Fibroblast of mammary gland (primary cell): ENCODE measurements at places on chromosomes 11 and 22.

- no peak for DNase-seq
Measured at GRCh38 chr11:38282718-38283117, 1684.7 kb upstream of the RAG2 start.

- DNase-seq = no peak
Measured at GRCh38 chr22:46444390-46444854, 93.0 kb downstream of the CELSR1 start.

- DNase-seq = no peak
Measured at GRCh38 chr11:44625759-44626523, 60.5 kb downstream of the CD82 start.

GRCh38 chr11:5698281-5698680 is 8.7 kb downstream of the TRIM22 start:
- no peak for DNase-seq

- no peak for DNase-seq
Measured at GRCh38 chr11:88169471-88169870, 5.8 kb downstream of the RAB38 start.

- DNase-seq = peak; percentile 70
Measured at GRCh38 chr22:39592081-39593065, 21.8 kb downstream of the CACNA1I start.

DNA sequence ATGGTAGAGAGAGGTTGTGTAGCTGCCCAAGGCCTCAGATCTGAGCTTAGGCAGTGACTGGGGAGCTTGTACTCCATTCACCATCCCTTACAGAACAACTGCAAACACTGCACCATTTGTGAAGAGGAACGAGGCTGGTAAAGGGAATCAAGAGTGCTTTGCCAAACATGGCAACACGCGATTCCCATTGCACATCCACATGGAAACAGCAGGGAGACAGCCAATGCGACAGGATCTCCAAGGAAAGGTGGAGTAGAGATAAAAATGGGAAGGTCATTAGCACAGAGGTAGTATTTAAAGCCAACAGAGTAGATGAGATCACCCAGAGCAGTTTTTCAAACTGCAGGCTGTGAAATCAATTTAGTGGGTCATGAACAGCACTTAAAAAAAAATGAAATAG is 42.0 kb downstream of the TCF20 start:
- DNase-seq = no peak

DNA sequence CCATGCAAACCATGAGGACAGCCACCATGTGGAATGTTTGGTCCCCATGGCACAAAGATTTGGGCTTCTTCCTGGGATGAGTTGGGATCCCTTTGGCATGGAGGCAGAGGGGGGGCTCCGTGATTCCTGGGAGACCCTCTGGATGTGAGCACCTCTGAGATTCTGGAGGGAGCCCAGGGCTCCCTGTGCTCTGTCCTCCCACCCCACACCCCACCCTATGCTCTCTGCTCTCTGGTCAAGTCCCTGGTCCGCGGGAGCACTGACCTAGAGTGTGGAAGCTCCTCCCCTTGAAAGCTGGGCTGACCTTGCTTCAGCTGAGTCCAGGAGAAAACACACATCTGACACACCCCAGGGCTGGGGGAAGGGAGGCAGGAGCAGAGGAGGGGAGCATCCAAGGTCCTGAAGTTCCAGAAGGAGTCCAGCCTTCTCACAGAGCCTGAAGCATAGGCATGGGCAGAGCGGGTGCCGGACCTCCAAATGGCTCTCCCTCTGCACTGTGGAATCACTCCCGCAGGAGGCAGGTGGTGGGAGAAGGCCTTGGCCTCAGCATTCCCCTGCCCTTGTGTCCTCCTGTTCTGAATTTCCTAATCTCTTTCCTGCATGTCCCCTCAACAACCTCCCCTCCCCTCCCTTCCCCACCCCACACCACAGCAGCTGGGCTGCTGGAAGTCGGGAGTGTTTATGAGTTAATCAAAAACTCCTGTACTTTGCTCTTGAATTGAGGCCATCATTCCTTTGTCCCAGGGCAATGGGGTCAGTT is 25.7 kb upstream of the OAF start:
- DNase-seq = peak; percentile 81

- no peak for DNase-seq
Measured at GRCh38 chr11:55714982-55715888, 53.2 kb downstream of the OR4C6 start.

DNA sequence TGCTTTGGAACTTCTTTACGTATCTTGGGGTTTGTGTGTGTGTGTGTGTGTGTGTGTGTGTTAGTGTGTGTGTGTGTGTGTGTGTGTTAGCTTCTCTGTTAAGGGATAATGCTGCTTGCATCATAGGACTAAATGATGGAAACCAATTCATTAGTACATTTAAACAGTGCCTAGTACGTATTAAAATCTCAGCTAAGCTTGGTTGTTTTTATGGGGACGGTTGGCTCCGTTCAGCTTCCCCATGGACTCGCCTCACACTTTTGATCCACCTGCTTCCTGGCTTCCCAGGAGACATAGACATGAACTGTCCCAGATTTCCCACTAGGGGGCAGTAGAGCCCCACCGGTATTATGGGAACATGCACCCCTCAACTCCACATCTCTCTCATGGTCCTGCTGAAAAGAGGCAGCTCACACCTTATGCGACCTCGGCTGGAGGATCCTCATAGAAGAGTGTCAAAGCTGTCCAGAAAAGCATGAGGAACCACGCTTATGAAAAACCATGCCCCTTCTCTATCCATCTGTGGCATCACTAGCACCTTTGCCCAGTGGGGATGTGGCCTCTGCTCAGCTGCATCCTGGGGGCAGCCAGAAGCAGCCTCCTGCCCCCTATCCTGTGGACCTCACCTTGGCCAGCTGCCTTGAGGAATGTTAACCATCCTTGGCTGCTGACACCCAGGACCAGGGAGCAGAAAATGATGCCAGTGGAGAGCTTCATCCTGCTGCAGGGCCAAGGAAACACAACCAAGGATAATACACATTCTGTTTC is 9.7 kb upstream of the SAAL1 start:
- DNase-seq = peak; percentile 56

DNA sequence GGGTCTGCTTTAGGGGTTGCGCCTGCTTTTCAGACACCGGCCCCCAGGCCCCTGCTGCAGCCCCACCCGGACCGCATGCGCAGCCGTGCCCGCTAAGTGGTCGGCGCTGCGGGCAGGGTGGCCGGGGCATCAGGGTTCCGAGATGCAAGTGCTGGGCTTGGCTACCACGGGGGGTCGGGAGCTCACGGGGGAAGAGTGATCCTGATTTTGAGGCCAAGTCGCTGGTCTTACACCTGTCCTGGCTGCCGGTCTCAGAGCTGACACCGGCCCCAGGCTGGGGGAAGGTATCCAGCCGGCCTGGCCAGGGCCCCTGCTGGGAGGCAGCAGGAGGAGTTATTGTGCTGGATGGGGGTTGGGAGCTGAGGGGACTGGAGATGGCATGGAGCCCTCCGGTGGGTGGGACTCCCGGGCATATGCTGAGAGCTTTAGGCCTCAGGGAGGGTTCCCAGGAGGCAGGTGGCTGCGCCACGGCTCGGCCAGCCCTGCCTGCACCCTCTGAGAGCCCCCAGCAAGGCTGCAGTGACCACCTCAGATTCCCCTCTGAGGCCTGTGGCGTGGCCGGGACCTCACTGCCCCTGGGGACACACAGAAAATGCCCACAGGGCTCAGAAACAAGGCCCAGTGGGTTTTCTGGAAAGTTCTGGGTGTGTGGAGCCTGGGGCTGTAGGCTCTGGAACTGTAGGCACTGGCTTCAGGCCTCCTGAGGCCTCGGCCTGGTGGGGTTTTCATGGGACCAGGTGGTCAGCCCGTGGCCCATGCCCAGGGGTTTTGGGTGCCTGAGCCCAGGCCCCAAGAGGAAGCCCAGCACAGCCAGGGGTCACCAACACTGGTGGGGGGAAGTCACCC is 4.4 kb upstream of the MUC5AC start:
- no peak for DNase-seq

GRCh38 chr22:47625013-47625385 is 862.5 kb downstream of the TBC1D22A start:
- no peak for DNase-seq

DNA sequence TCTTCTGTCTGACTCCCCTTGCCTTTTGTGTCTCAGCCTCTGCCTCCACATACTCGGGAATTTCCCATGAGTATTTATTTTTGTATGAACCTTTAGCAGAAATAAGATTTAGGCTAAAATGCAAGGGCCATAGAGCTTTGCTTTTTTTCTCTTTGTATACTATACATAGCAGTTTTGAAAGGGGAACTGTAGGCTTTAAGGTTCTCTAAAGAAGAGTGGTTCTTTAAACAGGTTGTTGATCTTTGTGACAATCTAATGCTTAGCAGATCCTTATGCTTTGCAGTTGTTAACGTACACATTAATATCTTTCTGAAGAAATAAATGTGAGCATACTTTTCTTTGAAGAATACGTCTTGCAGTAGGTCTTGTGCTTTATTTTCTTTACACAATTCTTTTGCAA is 35.0 kb downstream of the TBCEL start:
- no peak for DNase-seq

DNA sequence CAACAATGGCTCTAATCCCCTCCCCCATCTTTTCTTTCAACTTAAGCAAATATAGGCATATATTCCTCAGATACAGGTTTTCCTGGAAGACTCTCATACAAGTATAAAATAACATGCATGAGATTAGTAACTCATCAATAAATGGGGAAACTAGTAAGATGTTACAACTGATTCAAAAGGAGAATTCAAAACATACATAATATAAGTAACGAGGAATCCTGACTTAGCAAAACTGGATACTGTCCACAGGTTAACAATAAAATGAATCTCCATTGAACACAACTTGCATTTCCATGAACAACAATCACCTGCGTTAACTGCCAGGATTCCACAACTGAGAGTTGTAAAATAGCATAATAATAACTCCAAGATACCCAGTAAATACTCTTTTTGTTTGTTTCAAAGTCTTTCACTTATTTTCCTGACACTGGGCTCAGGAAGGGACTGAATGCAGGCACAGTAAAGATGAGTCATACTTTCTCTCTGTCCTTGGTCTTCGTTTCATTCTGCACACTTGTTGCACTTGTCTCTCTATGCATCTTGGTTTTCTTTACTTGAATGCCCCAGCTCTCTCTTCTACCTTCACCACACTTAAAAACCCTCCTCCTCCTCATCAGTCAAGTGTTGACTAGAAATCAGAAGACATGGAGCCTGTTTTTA is 8.1 kb downstream of the APIP start:
- DNase-seq = no peak

DNA sequence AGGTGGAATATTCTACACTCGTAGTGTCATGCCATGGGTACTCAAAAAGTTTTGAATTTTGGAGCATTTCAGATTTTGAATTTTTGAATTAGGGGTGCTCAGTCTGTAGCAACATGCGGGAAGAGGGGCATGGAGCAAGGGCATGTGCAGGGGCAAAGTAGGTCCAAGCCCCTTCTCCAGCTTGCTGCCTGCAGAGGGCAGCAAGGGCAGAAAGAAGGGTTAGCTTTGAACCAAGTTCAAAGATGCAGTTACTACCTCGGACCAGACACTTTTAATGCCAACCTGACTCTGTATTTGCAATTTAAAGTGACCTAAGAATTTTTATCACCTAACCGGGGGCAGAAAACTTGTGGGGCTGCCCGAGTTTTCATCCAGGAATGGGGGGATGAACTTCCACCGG is 68.2 kb downstream of the CD82 start:
- DNase-seq = no peak

GRCh38 chr22:19962246-19962908 is 20.8 kb upstream of the TXNRD2 start:
- DNase-seq = peak; percentile 74

GRCh38 chr11:15783619-15784018 is 572.7 kb downstream of the SOX6 start:
- no peak for DNase-seq

DNA sequence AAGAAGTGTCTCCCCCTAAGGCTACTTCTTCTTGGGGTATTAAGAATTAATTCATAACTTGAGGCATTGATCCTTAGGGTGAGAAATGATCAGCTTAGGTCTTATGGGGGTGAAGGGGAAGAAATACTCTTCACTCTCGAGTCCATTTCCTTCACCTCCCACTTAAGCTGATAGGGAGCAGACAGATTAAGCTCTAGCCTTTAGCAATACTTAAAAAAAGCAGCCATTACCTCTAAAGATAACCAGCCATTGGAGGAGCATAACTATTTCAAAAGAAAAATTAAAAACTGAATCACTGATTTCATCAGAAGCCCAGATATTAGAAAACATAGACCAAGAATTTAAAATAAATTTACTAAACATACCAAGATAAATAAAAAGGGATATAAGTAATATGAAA is 60.5 kb downstream of the ENTHD1 start:
- DNase-seq = no peak

- DNase-seq = no peak
Measured at GRCh38 chr11:127248476-127248875, 247.9 kb upstream of the KIRREL3 start.

DNA sequence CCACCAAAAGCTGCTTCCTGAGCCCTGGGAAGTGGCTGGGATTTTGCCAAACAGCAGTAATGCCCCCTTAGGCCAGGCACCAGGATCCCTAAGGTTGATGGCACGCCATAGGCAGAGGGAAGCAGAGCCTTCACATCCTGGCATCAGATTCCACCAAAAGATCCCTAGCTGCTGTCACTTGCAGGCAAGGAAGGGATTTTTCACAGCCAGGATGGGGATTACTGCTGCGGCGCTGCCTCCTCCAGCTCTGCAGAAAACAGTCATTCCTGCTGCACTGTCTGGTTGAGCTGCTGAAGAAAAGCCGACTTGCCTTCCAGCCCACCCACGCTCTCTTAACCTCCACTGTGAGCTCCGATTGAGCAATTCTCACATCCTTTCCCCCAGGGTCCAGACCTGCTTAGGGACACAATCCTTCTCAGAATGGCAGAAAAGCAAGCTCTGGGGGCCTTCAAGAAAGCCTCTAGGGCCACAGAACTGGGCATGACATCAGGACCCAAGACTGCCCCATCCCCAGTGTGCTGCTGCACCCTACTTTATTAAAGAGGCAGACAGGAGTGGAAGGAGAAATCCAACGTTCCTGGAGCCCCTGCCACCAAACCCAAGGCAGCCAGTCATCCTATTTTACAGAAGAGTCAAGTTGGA is 19.9 kb downstream of the SYN3 start:
- DNase-seq = peak; percentile 35

DNA sequence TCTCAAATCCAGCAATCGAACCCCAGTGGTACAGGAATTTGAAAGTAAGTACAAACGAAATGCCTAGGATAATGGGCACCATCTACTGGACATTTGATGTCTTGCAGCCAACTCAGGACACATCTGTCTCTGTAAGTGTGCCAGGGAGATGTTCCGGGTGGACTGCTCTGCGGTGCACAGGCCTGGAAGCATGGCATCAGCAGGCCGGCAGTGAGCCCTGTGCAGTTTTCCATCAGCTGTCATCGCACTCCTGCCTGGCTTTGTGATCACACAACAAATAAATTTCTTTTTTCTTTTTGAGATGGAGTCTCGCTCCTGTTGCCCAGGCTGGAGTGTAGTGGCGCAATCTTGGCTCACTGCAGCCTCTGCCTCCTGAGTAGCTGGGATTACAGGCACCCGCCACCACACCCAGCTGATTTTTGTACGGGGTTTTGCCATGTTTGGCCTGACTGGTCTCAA is 71.0 kb downstream of the JAM3 start:
- peak; percentile 86 for DNase-seq

GRCh38 chr11:69498614-69499175 is 17.2 kb downstream of the LINC01488 start:
- DNase-seq = no peak
